ENCODE measurements at places on chromosomes 7 and 10. TPM values are rescaled to one million over a fixed set of nuclear protein-coding genes. Genes with fewer than 3 reads are reported as not detected.

Gene ADGRA1
- not detected for total RNA-seq

GRCh38 chr7:8594115-8594514 lies 160.7 kb downstream of the NXPH1 start:
- DNase-seq = no peak

DNA sequence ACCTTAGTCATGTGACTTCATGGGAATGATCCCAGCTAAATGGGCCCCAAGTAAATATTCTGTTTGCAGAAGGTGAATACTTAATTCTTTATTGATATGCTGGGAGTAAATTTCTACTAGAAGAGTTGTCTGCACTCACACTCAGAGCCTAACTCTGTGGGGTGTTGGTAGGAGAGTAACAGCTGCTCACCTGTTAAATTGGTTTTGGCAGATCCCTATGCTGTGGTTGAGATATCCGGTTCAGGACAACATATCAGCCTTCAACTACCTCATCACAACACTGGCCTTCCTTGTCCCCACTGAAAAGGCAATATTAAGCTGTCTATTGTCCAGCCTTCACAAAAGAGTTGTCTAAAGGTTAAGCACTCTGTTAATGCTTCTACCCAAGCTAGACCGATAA lies 738.3 kb downstream of the INHBA start:
- no peak for DNase-seq

Gene GPR85
- 1.4 TPM for total RNA-seq

Gene COL26A1
- 0.11 TPM for total RNA-seq

- DNase-seq = no peak
Measured at GRCh38 chr10:69409176-69409495, 7.6 kb downstream of the TACR2 start.

- DNase-seq = no peak
Measured at GRCh38 chr7:75010036-75010435, 45.5 kb downstream of the CASTOR2 start.

GRCh38 chr10:28986117-28986792 lies 302.6 kb upstream of the LYZL1 start:
- peak; percentile 72 for DNase-seq

DNA sequence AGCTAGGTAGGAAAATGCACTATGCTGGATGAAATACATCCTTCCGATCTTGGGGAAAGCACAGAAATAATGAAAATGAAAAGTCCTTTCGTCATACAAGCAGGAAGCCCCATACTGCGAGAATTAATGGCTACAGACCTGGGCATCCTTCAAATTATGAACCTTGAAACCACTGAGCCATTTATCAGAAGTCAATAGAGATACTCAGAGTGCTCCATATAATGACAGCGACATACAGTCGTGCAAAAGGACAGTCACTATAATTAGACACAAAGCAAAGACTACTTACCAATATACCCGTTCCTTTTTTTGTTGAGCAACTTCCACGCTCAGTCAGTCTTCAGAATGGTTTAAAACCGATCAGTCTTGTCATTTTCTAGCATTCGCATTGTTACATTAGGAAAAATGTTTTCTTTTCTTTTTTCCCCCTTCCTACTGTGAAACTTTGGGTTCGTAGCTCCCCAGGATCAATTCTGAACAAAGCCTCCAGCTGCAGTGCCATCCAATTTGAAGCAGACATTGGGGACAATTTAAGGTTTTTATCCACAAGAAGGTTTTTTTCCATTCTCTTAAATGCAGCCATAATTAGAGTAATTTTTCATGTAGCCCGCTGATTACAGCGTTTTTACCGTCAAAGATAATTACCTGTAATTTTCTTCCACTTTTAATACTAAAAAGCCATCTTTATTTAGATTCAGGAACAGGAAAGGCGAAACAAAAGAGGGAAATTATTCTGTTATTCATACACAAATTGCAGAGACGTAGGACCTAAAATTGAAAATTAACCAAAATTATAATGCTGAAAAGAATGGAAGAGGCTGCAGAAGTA lies 6.4 kb downstream of the DLX6 start:
- DNase-seq = no peak

GRCh38 chr7:1915956-1916600 lies 246.0 kb downstream of the ELFN1 start:
- no peak for DNase-seq

- peak; percentile 87 for DNase-seq
Measured at GRCh38 chr7:45874408-45875131, 1.7 kb upstream of the CCDC201 start.
